ENCODE measurements at places on chromosomes 1 and 21.

DNA sequence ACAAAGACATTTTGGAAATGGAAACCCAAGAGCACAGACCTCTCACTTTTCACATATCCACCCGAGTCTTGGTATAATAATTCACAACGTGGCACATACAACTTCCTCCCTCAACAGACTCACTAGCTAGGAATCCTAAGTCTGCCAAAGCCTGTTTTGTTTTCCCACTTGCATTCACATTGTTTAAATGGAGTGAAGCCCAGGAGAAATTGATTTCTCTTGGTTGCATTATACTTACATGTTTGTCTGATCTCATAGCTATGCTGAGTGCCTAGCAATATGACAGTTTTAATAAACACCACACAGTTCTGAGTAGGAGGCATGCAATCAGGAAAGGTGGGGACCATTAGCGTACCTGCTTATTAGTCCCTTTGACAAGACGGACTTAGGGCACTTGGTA, 348.6 kb upstream of the ADGRL4 start:
- DNase-seq: no peak

DNA sequence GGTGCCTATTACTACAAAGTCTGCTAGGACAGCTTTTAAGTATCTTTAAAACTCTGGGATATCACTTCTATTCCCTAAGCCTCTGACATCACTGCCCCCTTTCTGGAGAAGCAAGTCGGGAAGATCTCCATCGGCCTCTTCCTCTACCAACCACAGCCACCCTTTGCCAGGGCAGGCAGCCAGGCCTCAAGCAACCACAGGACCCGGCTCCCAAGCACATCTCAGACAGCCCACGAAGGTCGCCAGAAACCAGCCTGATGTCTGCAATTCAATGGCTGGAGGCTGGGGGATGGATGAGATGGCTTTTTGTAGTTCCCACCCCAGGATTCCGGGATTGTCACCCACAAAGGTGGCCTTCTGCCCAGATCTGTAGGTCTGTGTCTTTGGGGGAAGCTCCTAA, 70.7 kb downstream of the LGR6 start:
- DNase-seq: no peak

DNA sequence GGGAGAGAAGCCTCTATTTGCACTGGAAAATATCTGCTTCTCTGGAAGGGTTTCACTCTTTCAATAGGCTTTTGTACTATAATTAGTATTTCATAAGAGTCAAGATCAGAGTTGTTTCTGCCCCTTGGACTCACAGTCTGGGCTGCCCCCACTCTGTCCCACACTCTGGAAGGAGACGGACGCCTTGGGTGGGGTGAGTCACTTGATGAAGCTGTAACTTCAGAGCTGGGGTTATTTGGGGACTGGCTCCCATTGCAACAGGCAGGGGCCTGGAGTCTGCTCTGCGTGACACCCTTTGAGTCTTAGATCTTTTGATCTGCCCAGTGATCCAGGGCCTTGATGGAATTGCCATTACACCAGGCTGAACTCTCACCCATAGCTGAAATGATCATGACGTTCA, 4.0 kb upstream of the KCNA10 start:
- DNase-seq: no peak

DNA sequence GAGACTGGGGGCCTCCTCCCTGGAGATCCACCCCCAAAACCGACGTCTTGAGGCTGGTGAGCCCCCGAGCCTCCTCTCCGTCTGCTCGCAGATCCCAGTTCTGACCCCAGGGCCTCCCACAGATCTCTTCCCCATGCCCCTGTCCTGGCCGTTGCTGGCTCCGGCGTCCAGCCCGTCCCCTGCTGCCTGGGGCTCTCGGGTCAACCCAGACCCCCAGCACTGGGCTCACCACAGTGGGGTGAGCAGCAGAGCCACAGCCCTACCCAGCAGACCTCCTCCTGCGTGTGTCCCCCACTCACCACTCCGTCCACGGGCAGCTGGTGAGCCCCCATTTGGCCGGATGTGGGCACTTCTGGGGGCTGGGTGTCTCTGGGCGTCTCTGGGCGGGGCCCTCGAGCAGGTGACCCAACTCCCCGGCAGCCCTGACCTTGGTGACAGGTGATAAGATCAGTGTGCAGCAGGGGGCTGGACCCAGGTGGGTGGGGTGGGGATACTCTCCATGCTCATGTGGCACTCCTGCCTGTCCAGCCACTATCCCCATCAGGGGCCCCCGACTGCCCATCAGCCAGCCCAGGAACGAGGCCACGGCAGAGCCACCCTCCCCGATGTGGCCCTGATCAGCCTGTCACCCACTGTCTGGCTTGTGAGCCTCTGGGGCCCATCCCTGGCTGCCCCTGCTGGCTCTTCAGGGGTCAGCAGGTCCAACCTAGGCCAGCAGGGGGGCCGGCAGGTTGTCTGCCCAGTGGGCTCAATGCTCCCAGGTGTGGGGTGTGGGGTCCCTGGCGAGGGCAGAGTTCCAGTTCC, 709 bp downstream of the TNFRSF14 start:
- no peak for DNase-seq

- no peak for DNase-seq
Observed at GRCh38 chr21:45868086-45868485, 113.5 kb upstream of the COL6A1 start.

DNA sequence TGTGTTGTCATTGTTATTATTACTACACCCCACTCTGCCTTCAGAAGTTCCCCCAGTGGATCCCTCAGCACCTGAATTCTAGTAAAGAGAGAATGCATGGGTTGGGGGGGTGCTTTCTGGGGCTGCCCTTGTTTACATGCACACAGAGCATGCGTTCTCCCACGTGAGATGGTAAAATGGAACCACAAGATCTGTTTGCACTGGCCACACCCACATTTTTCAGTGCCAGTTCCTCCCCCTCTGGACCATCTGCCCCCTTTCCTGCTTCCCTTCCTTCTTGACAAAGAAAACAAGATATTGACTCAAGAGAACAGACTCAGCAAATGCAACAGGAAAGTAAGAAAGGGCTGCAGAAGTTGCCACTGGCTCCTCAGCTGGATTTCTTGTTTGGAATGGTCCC, 8.9 kb downstream of the SLC6A17 start:
- no peak for DNase-seq

DNA sequence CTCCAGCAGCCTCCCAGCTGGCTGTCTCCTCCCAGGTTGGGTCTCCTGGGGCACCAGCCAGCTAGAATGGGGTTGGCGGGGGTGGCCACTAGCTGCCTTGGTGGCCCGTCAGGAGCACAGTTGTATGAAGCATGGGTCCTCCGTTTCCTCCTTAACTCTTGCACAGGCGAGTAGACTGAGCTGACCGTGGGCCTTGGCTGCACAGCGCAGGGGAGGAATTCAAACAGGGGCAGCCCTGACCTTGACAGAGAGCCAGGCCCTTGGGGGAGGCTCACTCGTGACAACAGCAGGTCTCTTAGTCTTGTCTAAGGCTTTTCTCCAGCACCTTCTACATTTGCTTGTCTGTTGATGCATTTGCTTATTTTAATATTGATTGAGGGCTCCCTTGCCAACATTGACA, 114.1 kb downstream of the PRDM2 start:
- DNase-seq: no peak

GRCh38 chr1:236615399-236616148, 11.3 kb upstream of the HEATR1 start:
- no peak for DNase-seq

DNA sequence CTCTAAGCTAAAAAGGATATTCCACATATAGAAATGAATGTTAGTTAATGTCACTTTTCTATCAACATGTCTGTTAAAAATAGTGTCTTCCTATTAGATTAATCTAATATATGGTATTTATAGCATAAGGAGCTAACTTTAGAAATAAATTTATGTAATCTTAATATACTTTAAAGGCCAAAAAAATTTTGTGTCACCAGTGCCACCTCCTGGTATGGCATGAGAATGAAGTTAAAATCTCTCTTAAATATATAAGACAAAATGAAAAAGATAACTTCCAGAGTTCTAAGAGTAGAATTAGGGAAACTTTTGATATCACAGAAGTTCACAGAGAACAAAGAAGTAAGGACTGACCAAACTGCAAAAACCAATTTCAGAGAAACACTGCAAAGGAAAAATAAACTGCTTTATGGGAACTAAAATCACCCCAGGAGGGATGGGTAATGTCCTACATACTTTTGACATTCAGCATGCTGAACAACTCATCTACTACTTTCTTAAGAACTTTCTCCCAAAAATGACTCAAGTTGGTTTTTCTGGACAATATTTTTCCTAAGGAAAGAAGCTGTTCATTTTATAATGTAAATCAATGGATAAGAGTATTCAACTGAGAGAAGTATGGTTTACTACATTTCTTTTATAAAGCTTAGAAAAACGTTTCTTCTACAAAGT, 82.8 kb downstream of the TRIM33 start:
- peak; percentile 8 for DNase-seq

- no peak for DNase-seq
Observed at GRCh38 chr1:87864676-87865075, 536.0 kb downstream of the LMO4 start.

DNA sequence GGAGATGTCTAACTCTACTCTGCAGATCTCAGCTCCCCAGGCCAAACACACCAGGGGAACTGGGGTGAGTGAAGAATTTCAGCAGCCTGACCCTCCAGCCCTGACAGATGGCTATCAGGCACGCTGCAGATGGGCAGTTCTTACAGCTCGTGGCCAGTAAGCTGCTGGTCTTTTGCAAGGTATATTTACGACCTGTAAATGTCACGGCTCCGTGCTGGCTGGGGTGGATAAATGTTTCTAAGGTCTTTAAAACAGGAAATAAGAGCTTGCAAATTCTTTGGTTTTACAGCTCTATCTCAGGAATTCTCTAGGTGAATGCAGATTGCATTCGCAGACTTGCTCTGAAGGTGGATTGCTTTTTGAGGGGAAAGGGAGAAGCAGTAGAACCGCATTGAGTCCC, 10.1 kb downstream of the DOP1B start:
- DNase-seq: no peak

- DNase-seq: no peak
Observed at GRCh38 chr1:98467586-98467985, 193.9 kb upstream of the SNX7 start.

- DNase-seq: no peak
Observed at GRCh38 chr21:41068496-41068895, 99.5 kb upstream of the BACE2 start.

- no peak for DNase-seq
Observed at GRCh38 chr1:9278116-9278515, 14.6 kb upstream of the SPSB1 start.

DNA sequence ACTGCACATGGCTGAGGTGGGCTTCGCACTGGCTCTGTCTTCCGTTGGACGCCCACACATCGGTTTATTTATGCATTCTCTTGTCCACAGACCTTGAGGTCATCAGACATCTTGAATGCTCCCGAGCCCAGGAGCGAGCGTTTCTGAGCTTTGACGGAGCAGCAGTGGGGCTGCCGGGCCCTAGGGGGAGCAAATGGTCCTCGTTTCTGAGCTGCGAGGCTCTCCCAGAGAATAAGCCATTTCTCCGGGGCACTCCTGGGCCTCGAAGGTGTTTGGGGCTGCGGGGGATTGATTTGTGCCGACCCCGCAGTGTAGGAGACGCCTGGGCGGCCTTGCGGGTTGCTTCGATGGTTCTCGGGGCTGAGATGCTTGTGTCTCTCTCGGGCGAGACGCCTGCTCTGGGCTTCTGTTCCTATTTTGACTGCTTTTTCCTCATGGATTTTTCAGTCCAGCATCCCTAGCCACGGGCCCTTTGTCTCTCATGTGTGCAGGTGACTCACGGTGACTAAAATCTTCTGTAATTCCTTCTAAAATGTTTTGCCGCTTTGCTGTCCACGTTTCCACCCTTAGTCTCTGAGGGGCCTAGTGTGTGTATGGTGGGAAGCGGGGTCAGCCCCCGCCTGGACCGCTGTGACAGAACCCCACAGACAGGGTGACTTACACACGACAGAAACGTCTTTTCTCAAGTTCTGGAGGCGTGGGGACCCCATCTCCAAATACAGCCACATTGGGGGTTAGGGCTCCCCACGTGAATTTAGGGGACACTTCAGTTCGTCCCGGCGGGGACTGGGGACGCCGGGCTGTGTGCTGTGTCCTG, 62.1 kb downstream of the FAAP20 start:
- no peak for DNase-seq

DNA sequence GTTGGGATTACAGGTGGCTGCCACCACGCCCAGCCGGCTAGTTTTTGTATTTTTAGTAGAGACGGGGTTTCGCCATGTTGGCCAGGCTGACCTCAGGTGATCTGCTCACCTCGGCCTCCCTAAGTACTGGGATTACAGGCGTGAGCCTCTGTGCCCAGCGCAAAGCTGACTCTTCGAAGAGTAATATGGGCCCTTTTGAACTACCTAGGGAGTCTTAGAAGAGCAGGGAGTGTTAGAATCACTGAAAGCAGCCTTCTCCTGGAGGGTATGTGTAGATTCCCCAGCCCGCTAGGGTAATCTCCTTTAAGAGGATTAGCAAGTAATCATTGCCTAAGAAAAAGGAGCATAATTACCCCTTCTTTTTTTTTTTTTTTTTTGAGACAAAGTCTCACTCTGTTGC, 6.5 kb upstream of the MAST2 start:
- DNase-seq: no peak

GRCh38 chr1:245255783-245256182, 101.0 kb downstream of the KIF26B start:
- DNase-seq: no peak

DNA sequence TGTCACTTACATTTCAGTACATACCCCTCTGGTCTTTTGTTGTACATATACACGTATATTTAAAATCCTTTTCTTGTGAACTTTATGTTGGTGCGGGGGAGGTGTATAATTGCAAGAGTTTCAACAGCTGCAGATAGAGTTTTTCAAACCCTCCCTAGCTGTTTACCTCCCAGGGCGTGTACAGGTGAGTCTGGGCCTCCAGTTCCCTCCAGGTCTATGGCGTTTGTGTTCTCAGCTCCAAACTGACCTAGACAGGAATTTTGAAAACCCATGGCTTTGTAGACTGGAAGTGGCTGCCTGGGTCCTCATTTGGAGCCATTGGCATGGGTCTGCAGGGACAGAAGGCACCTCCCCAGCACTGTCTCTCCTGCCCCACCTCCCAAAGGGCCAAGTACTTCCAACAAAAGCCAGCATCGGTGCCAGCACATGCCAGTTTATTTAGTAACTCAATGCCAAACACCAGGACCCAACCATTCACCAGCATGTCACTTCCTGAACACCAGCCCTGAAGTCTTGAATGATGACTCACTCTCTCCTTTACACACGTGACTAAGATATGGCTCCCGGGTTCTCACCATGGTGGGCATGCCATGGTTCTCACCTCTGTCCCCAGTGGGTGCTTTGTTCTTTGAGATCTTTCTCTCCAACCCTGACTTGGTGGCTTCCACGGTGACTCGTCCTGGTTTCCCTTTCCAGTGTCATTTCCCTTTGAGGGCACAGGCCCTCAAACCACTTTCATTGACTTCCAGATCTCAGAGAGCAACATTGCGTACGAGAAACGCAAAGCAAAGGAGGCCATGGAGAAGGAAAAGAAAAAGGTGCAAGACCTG, 57.3 kb upstream of the EFHD2 start:
- peak; percentile 88 for DNase-seq
